ENCODE measurements at places on chromosomes 1 and 21.

DNA sequence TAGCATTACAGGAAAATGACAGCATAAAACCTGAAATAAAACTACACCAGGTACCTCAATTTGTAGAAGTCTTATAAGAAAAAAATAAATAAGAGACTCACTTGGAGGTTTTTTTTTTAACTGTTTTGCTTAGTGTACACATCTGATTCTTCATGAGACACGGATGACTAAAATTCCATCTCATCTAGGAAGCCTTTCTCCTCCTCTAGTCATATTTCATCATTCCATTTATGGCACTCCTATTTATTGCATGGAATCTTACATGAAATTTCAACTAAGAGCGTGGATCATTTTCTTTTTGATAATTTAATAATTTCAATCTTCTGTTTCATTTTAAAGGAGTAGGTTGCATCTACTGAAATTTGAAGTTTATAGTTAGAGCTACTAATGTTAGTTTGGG, 1.6 kb upstream of the PTGS2 start:
- DNase-seq = no peak

DNA sequence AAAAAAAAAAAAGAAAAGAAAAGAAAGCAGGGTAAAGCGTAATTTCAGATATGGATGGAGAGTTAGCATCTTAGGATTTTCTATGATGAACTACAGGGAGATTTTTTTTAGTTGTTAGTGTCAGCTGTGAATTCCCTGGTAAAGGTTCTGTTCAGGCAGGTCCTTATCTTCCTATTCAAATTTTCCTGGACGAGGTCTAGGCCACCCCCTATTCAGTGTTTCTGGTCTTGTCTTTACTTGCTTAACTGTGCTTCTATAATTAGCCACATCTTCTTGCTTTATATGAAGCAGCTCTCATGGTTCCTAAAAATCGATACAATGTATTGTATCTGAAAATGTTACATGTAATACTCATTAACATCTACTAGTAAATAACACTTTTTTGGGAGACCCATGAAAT, 157.8 kb downstream of the LHX8 start:
- DNase-seq = no peak

GRCh38 chr21:20852866-20853265, 145.3 kb upstream of the NCAM2 start:
- DNase-seq = no peak

DNA sequence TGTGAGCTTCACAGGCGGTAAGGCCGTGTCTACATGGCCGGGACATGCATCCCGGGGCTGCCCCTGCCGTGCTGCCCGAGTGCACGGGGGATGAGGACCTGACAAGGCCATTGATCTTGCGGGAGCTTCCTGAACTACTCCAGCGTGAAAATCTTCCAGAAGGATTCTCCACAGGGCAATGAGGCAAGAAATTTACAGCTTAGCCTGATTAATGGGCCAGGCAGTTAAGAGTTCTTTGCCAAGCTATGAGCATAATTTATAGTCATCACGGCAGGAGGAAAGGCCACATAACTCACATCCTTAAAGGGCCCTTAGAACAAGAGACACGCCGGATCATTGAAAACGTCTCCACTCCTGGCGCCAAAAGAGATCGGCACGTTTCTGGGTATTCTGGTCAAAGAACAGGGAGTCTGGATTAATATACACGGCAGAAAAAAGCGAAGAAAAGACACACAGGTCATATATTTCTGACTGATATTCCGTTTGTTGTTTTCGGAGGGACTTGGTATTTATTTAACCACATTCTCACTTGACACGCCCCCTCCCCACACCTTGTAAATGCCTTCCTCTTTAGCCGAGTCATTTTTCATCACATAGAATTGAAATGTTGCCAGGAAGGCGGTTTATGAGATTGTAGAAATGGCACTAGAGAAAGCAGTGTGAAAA, 180.5 kb downstream of the DYRK1A start:
- DNase-seq = no peak

DNA sequence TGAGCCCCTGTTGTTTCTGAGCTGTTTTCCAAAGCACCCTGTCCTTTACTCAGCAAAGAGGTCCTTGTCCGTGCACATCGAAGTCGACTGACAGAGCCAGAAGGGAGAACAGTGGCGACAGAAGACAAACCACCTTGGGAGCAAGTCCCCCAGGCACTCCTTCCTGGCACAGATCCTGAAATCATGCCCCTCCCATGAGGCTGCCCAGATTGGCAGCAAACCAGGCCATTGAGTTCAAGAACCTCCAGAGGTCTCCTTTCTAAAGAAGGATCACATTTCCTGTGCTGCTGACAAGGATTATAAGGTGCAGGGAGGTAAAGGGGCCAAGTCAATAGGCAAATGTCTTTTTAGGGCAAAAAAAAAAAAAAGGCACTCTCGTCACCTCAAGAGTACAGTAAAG, 84.7 kb upstream of the HIVEP3 start:
- no peak for DNase-seq

DNA sequence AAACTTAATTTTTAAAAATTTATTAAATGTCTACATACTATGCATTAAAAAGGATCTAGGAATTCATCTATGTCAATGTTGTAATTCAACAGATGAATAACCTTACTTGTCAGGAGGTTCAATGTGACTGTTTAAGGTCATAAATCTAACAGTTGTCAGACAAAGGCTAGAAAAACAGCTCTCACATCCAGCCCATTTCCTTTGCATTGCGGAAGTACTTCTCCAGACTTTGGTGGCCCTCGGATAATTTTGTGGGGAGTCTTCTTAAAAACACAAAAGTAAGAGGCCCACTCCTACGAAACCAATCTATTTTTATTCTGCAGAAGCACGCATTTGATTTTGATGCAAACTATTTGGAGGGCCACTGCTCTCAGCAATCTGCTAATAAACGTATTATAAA, 122.6 kb upstream of the CHRM3 start:
- no peak for DNase-seq

GRCh38 chr1:38892976-38893375, 11.6 kb upstream of the GJA9 start:
- DNase-seq = no peak

- no peak for DNase-seq
Observed at GRCh38 chr21:45421071-45421845, 16.3 kb downstream of the COL18A1 start.

DNA sequence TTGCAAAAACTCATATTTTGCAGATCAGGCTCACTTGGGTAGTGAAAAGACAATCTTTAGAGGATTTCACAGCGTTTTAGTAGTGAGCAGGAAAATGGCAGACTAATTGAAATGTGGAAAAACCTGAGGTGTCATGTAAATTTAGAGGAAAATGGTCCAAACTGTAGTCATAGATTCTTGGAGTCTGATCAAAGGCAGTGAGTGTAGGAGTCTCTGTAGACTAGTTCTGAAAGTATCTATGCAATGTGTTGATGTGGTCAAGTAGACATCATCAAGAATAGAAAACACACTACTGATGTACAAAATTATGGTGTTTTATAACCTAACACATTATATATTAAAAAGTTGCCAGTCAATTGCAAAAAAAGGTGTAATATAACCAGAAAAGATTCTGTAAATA, 143.2 kb upstream of the C1orf105 start:
- no peak for DNase-seq

DNA sequence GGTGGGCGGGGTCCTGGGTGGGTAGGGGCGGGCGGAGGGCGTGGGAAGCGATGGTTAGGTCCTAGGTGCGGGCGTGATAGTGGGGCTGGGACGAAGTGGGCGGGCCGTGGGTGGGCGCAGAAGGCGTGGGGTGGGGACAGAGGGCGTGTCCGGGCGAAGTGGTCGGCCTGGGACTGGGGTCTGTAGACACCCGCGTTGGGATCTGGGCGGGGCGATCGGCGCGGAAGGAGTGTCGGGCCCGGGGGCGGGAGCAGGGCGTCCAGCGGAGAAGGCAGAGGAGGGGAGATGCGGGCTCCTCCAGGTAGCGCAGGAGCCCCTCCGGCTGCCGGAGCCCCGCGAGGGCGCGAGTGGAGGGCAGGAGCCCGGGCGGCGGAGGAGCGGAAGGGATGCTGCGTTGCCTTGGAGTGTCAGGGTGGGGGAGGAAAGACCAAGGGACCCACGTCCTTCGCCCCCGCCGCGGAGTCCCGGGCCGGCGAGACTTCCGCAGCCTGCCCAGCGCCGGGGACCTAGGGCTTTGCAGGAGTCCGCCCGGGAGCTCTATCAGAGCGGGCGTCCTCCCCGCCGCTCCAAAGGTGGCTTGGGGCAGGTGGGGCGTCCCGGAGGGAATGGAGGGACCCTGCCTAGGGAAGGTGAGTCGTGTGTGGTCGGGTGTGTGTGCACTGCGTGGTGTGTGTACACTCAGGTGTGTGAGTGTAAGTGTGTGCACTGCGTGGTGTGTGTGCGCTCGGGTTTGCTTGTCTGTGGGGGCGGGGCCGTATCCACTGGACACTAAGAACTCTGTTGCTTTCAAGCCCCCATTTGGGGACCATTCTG, 27.0 kb upstream of the PRSS38 start:
- peak; percentile 81 for DNase-seq

DNA sequence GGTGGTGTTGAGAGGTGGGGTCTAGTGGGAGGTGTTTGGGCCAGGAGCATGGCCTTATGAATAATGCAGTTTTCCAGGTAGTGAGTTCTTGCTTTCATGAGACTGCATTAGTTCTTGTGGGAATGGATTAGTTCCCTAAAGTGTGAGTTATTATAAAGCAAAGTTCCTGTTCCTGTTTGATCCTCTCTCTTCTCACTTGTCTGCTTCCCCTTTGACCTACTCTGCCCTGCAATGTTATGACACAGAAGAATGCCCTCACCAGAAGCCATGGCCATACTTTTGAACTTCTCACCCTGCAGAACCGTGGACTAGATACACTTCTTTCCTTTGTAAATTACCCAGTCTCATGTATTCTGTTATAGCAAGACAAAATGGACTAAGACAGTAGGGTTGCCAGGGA, 53.6 kb downstream of the MAP3K7CL start:
- DNase-seq = no peak

DNA sequence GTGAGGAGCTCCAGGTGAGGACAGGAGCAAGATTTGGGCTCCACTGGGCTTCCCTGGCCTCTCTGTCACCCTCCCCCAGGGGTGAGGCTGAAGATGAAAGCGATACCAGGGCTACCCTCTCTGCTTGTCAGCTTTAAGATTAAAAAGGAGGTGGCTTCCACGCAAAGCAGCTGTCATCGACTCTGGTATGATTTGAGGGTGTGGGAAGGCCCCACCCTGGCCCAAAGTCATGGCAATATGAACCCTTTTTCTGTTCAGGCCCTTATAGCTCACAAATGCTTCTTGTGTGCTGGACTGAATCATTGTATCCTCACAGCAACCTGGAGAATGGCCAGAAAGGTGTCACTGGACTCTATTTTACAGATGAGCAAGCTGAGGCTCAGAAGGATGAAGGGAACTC, 41.6 kb downstream of the NUAK2 start:
- no peak for DNase-seq

GRCh38 chr1:178220094-178220493, 126.2 kb downstream of the RASAL2 start:
- DNase-seq = no peak

GRCh38 chr1:28642056-28642846, 616 bp downstream of the TAF12 start:
- DNase-seq = no peak

GRCh38 chr1:224383218-224383617, 26.5 kb downstream of the CNIH4 start:
- DNase-seq = no peak

DNA sequence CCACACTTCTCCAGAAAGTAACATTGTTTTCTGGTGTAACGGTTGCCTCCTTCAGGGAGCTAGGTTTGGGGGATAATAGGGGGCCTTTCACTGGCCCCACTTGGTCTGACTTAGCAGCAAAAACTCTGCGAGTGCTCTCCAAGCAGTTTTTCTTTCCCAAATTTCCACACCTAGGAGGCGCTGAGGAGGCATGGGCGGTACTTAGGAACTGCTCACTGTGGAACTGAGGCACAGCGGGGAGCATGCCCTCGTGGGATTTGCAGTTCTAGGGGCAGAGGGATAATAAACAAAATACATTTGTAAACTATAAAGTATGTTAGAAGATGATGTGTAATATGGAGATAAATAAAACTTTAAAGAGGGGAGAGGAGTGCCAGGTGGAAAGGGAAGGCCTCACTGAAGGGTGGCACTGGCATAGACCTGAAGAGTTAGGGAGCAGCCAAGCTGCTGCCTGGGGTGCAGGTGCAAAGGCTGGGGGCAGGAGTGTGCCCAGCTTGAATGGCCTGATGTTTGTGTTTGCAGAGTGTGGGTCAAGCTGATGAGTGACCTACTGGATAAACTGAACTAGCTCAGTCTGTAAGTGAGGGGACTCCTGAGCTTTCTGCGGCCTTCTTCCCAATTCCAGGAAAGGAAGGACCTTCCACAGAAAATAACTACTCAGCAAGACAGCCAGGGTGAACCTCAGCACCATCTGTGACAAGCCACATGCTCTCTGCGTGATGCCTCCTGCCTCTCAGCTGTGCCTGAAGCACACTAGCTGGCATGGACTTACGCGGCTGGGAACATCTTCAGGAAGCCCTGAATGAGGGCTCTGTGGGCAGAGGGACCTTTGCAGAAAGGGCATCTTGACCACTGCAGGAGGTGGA, 1.9 kb downstream of the EPHX1 start:
- DNase-seq = no peak

DNA sequence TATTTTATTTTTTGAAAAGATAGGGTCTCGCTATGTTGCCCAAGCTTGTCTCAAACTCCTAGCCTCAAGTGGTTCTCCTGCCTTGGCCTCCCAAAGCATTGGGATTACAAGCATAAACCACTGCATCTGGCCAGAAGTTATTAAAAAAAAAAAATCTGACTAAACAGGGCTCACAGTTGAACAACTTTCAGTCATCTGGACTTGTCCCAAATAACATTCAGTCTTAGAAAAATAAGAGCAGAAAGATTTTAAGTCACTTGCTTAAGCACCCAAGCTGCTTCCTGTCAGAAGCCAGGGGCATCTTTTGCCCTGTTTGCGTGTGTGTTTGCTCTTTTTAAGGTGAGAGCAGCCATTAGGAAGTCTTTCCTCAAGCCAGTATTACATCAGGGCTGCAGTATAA, 286.8 kb downstream of the LMO4 start:
- no peak for DNase-seq

DNA sequence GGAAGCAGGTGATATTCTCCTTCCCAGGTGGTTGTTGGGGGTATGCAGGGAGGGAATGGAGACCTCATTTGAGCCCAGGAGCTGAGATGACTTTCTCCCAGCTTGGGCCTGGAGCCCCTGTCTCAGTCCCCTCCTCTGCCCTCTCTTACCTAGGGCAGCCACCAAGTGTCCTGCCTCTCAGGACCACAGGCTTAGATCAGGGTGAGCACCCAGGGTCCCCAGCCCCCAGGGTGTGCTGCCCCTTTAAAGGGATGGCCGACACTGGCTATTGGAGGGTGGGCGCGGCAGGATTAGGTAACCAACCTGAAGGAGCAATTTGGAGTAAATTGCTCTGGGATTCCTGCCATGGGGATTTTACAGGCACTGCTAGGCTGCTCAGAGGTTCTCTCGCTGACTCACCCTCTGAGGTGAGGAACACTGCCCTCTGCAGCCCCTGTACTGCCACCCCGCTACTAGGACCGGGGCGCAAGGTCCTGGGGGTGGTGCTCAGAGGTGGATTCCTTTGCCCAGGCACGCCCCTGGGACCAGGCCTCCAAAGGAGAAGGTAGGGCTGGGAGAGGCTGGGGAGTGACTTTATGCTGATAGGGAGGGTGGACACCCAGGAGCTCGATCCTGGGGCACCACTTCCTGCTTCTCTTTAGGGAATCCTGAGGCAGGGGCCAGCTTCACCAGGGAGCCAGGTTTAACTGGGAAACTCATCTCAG, 1.5 kb downstream of the RPS6KA1 start:
- peak; percentile 2 for DNase-seq

Measured in NCI-H774 (cell line).